ENCODE measurements at places on chromosomes 5 and 9. TPM values are rescaled to one million over a fixed set of nuclear protein-coding genes. Genes with fewer than 3 reads are reported as not detected.

PCDHGB5 gene
- 21.0 TPM for total RNA-seq

GRIA1 gene
- total RNA-seq, result 6.0 TPM

PKD2L2 gene
- total RNA-seq, result not detected

GDA gene
- total RNA-seq, result under 0.01 TPM

HSD17B3 gene
- total RNA-seq, result 0.13 TPM

FAM151B gene
- total RNA-seq, result 9.8 TPM

RLN1 gene
- not detected for total RNA-seq

ZNF474 gene
- total RNA-seq, result 0.12 TPM

SLC6A7 gene
- not detected for total RNA-seq

RUSC2 gene
- total RNA-seq, result 22.1 TPM

ACTBL2 gene
- total RNA-seq, result not detected

SHOC1 gene
- total RNA-seq, result not detected

RALGDS gene
- total RNA-seq, result 13.4 TPM

ADGRD2 gene
- not detected for total RNA-seq

ABCA1 gene
- 43.2 TPM for total RNA-seq

FAM81B gene
- total RNA-seq, result not detected

GARNL3 gene
- 7.7 TPM for total RNA-seq

SMARCA2 gene
- 73.5 TPM for total RNA-seq
